ENCODE measurements at places on chromosomes 2 and 18. TPM values are rescaled to one million over a fixed set of nuclear protein-coding genes. Genes with fewer than 3 reads are reported as not detected.

Gene CYP27A1
- 28.6 TPM for total RNA-seq

Gene BCL2
- total RNA-seq = 4.7 TPM

Gene RAD51AP2
- not detected for total RNA-seq

Gene SLC8A1
- 10.6 TPM for total RNA-seq

Gene FARP2
- 43.3 TPM for total RNA-seq

Gene FRZB
- 0.07 TPM for total RNA-seq

Gene SPC25
- 39.7 TPM for total RNA-seq

Gene GPR75
- total RNA-seq = 1.5 TPM

Gene TMEFF2
- total RNA-seq = not detected

Gene ALPI
- not detected for total RNA-seq

Gene FAM161A
- 3.6 TPM for total RNA-seq

Gene SRD5A2
- under 0.01 TPM for total RNA-seq

DNA sequence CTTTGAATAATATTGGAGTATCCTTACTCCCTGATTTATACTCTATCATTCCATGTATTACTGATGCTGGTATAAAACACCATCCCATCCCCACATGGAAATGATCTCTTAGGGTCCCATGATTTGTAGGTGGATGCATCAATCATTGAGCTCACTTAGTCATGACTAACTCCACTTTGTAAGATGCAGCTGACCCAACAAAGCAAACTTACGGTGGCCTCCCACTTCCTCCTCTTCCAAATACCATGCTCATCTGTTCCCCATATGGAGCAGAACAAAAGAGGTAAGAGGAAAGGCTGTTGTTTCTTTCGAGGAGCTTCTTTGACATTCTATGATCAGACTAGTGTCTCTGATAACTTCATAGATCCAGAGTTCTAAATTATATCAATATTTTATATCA is 640.2 kb upstream of the SLC39A10 start:
- no peak for DNase-seq

- no peak for DNase-seq
Observed at GRCh38 chr2:136874258-136874657, 108.9 kb downstream of the THSD7B start.

DNA sequence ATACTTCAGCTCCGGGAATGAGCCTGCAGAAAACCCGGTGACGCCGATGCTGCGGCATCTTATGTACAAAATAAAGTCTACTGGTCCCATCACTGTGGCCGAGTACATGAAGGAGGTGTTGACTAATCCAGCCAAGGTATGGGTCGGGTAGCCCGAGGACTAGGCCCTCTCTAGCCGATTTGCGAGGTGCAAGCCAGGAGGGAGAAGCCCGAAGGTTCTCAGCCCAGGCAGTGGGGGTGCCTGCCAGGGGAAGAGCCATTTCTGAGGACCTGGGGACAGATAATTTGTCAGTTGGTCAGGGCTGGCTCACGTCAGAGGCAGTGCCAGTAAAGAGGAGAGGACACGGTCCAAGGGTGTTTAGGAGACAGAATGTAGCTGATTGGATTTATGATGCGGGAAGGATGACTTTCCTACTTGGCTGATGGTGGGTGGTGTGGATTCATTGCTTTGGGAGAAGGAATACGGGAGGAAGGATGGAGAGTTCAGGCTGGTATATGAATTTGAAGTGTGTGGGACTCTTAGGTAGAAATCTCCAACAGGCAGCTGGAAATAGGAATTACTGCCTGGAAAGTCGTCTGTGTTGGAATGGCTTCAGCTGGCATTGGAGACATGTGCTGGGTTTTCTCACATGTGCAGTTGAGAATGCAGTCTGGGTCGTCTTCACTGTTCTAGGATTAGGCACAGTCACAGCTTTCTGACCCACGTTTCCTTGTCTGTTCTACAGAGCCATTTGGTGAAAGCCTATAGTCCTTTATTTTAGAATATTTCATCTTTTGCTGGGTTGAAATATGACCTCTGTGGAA is 874 bp downstream of the NDUFAF7 start:
- DNase-seq = no peak

GRCh38 chr2:100281521-100282438 is 40.5 kb downstream of the LONRF2 start:
- no peak for DNase-seq

DNA sequence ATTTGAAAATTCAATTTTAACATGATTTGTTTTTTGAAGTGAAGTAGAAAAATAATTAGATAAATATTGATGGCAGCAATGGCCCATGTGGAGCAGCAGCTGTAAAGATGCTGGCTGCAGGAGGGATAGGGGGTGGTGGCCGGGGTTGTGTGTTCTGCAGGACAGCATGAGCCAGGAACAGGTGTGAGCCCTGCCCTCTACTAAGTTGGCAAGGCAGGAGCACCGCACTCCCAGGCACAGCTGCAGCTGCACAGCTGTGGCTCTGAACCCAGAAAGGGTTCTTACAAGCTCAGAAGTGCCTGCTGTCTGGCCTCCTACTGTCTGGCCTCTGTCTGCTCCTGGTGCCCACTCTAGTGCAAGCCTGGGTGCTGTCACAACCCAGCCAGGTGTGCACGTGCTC is 10.0 kb upstream of the DUSP19 start:
- DNase-seq = no peak

DNA sequence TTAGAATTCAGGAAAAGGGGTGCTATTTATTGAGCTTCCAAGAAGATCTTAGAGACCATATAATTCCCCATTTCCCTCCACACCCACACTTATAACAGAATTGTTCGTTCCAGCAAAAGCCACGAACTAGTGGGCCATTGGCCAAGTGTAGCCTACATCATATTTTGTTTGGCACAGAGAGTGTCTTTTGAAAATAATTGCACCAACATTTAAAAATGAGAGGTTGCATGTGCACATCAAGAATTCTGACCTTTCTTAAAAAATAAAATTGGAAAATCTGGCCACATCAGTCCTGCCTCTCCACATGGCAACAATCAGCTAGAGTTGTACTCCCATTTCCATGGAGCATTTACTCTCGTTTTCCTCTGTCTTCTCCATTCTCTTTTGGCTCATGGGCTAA is 655.5 kb upstream of the FANCL start:
- no peak for DNase-seq

DNA sequence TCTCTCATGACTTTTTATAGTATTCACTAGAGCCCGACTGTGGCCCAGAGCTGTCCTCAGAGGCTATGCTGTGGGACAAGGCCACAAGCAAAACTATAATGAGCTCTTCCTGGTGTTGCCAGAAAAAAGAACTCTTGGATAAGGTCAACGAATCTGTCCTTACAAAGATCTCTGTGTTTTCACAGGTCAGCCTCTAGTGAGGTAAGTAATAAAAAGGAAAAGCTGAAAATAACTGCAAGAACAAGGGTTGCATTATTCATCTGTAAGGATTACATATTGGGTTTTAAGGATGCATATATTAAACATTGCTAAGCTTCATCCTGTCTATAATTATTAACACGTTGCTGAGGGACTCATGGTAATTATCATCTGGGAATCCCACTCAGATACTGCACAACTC is 62.8 kb upstream of the ATL2 start:
- no peak for DNase-seq

DNA sequence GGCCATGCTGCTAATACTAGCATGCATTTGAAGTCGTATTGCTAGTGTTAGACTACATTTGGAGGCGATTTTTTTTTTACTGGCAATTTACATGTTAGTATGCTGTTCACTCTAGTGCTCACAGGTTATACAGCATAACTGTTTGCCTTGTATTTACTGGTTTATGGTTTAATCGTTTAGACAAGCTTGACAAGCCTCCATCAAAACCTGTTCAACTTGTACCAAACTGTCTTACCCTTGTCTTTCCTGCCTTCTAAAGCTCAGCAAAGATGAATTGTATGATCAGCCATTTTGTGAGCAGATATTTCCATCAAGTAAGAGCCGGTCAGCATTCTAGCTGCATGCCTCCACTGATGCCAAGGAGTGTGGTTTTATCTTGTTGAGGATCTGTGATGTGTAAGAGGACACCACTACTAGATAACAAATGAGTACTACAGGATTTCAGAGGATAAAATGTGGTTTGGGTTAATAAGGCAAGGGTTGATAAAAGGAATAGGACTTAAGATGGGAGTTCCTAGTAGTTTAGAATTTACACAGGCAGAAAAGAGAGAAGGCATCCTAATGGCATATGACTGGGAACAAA is 68.4 kb upstream of the ITM2C start:
- DNase-seq = no peak

- DNase-seq = no peak
Observed at GRCh38 chr2:223648755-223649154, 46.6 kb upstream of the SCG2 start.

GRCh38 chr18:43751835-43752234 is 474.5 kb upstream of the SYT4 start:
- DNase-seq = no peak

DNA sequence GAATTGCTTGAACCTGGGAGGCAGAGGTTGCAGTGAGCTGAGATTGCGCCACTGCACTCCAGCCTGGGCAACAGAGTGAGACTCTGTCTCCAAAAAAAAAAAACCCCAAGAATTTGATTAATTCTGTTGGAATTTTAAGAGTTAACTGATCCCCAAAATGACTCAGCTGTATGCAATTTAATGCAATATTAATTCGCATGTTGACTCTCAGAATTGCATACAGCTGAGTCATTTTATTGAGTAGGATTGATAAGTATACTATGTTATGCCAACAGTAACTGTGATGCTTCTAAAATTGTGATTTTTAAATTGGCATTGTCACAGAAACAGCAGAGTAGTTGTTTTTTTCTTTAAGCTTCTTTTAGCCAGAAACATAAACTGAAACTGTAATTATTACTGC is 19.6 kb downstream of the MSH2 start:
- no peak for DNase-seq

DNA sequence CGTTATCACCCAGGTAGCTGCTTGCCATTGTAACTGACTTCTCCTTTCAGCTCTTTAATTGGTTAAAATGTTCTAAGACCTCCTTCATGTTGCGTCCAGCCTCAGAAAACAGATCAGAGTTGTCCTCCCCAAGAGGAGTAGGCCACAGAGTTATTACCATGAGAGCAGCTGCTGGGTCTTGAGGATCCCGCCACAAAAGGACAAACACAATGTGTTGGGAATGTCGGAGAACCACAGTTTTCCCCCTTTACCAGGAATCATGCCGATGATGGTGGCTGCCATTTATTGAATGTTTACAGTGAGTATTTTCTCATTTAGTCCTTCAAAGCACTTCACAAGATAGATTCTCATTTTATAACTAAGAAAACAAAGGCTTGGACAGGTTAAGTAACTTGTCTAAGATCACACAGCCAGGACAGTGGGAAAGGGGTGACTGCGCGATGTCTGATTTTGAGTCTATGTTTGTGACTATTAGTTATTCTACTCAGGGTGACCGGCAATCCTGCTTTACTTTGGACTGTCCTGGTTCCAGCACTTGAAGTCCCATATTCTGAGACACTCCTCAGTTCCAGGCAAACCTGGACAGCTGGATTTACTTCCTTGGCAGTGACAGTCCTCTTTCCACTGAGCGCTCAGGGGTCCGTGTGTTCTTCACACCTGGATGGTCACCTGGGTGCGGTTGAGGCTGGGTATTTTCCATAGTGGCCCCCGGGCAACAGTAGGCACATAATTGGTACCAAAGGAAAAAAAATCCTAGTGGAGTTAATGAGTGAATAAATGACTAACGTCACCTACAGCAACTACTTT is 93.6 kb downstream of the LIPG start:
- DNase-seq = no peak

GRCh38 chr2:105919826-105920225 is 175.1 kb downstream of the NCK2 start:
- DNase-seq = no peak

- no peak for DNase-seq
Observed at GRCh38 chr2:147631294-147631693, 213.5 kb upstream of the ACVR2A start.

DNA sequence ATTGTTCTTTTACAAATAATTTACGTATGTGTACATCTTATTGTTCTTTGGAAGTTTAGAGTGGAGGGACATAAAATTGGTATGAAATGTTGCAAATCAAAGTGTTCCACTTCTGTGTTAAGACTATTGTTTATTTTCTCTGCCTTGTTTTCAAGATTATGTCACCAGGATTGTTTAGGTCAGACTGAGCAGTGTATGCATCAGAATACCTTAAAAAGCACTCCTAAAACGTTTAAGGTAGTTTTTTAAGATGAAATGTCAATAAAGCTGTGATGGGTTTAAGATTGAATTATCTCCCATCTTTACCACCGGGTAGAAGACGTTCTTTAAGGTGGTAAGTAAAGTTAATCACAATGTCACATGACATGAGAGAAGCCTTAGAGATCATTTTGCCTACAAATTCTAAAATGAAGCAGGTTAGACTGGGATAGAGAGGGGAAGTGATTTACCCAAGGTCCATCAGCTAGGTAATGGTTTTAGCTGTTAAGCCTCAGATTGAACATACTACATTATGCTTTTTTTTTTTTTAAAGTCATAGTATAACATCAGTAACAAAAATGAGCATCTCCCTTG is 10.6 kb downstream of the VAPA start:
- no peak for DNase-seq

- DNase-seq = no peak
Observed at GRCh38 chr2:98776136-98776535, 45.2 kb upstream of the MGAT4A start.

DNA sequence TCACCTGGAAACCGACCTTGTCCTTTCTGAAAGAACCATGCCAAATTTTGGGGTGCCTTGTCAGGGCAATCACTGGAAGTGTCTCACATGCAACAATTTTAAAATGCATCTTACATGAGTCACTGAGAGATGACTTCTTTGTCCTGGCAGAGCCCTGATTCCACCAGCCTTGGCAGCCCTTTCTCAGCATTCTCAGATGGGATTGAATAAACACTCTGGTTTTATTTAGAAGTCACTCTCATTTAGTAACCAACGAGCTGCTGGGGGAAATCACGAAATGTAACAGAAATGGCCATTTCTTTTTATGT is 3.8 kb upstream of the ATP8B1 start:
- DNase-seq = no peak

GRCh38 chr2:151991010-151991409 is 107.8 kb downstream of the CACNB4 start:
- DNase-seq = no peak

DNA sequence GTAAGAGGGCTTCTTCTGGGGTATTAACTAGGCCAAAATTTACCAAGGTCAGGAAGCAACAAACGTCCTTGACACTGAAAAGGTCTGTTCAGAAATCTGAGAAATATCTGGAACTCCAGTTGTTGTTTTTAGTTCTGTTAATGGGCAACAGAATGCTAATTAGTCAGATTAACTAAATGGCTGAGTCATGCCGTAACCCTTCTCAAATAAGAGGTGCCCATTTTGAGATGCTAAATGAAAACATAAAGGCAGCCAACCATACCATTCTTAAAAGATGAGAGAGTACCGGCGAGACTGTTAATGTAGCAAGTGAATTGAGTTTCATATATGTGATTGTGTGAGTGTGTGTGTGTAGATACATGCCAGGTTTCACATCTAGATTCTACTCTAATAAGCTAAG is 147.9 kb upstream of the GAREM1 start:
- peak; percentile 60 for DNase-seq

- no peak for DNase-seq
Observed at GRCh38 chr2:128986026-128986715, 667.5 kb upstream of the HS6ST1 start.

- no peak for DNase-seq
Observed at GRCh38 chr2:1641523-1641922, 102.8 kb downstream of the PXDN start.
